ENCODE measurements at places on chromosomes 12 and 14.

DNA sequence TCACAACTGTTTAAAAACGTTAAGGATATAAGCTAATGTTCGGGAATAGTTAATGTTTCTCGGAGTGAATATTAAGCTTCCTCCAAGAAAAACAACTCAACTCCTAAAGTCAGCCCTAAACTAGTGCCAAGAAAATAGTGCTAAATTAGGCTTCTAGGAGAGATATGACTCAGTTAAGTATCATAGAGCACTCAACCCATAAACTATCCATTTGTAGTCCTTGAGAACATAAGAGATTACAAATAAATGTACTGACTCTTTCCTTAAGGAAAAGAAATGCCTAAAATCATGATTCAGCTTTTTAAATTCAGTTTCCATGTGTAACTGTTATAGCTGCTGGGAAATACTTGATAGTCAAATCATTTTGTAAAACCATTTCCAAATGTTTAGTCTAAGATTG lies 117.1 kb downstream of the HMGA2 start:
- DNase-seq, result no peak

DNA sequence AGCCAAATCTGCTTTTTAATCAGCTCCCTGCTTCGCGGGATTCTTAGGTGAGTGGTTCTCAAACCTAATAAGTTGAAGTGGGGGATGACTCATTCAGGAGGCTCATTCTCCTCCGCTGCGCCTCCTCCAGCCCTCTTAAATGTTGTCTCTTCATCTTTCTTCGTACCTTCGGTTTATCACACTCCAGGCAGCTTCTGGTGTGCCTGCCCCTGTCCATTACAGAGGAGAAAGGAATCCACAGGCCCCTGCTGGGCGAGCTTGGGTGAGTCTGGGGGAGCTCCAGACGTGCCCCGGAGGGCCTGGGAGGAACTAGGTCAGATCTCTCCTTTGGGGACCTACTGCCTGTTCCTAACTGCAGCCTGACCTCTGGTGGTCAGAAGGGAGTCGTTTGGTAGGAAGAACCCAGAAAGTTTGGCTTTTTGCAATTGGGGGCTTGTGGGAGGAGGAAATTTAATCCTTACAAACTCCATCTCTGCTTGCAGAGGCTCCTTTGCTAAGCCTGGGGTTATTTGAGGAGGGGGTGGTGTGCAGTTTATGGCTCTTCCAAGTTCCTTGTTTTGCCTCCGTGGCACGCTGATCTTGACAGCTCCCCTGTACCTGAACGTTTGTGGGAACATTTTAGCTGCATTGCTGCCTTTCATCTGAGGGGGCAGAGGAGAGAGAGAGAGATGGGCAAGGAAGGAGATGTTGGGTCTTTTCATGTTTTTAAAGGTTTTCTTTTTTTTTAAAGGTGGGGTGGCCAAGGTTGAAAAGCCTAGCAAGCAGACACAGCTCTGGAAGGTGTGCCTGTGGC lies 84.1 kb upstream of the GNG2 start:
- peak; percentile 24 for DNase-seq

- no peak for DNase-seq
Measured at GRCh38 chr12:6311822-6312528, 1.5 kb downstream of the PLEKHG6 start.

GRCh38 chr14:81276073-81277069 lies 55.6 kb upstream of the GTF2A1 start:
- DNase-seq, result no peak

DNA sequence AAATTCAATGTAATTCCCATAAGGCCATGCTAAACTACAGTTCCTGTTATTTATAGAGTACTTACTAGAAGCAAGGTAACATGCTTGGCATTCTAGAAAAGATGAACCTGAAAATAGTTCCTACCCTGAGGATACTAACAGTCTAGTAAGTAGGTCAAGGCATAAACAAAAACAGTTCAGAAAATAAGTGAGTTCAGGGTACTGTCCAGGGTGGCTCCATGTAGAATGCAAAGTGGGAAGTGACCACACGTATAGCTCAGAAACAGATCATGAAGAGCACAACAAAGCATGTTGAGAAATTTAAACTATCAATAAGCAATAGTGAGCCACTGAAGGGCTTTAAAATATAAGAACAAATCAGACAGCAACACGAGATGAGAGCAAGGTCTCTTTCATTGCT lies 2.3 kb downstream of the TMED10 start:
- DNase-seq, result no peak

DNA sequence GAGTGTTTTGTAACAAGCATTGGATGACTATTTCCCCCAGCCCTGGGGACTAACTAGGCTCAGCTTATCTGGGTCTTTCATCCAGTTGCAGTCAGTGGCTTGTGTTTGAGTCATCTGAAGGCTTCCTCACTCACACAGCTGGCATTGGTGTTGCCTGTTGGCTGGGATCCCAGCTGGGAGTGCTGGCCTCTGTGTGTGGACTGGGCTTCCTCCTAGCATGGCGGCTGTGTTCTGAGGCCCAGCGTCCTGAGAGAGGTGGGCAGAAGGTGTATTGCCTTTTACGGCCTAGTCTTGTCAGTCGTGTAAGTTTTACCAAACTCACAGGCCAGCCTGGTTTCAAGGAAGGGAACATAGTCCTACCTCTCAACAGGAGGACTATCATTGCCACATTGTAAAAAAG lies 28.3 kb upstream of the PPP2R5C start:
- no peak for DNase-seq

DNA sequence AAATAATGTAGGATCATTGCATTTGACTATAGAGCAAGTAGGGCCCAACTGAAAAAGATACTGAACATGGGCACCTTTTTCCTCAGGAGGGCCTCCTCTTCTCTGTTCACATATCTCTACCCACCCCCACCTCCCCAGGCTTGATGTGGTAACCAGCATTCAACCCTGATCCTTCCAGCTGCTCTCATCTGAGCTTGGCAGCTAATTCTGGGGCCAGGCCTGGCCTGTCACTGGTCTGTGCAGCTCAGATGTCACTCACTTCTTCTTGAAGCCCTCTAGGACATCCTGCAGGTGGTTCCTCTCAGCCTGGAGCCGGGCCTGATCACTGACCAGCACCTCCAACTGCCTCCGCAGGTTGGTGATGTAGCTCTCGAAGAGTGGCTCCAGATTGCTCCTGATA lies 2.1 kb downstream of the KRT84 start:
- DNase-seq, result no peak

DNA sequence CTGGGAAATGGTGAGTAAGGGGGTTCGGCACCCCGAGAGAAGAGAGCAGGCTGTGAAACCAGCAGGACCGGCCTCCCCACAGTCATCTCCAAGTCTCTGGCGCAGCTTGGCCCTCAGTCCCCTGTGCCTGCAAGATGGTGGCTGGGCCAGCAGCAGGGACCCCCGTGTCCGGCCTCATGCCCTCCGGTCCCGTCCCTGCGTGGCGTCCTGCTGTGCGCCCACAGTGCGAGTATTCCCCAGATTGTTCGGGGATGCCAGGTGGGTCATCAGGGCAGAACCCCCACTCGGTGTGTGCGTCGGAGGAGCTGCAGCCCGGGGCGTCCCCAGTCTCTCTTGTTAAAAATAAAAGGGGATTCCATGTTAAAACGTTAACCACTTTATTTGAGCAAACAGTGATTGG lies 216.9 kb upstream of the ALG10B start:
- DNase-seq, result no peak

GRCh38 chr12:73277971-73278370 lies 1005.8 kb downstream of the TRHDE start:
- no peak for DNase-seq

GRCh38 chr12:12800406-12801180 lies 12.6 kb upstream of the DDX47 start:
- no peak for DNase-seq

GRCh38 chr12:110860833-110861296 lies 14.1 kb downstream of the CCDC63 start:
- no peak for DNase-seq

- DNase-seq, result no peak
Measured at GRCh38 chr12:54587315-54587873, 1.1 kb downstream of the PPP1R1A start.

- peak; percentile 19 for DNase-seq
Measured at GRCh38 chr12:89225808-89226411, 126.4 kb downstream of the DUSP6 start.

DNA sequence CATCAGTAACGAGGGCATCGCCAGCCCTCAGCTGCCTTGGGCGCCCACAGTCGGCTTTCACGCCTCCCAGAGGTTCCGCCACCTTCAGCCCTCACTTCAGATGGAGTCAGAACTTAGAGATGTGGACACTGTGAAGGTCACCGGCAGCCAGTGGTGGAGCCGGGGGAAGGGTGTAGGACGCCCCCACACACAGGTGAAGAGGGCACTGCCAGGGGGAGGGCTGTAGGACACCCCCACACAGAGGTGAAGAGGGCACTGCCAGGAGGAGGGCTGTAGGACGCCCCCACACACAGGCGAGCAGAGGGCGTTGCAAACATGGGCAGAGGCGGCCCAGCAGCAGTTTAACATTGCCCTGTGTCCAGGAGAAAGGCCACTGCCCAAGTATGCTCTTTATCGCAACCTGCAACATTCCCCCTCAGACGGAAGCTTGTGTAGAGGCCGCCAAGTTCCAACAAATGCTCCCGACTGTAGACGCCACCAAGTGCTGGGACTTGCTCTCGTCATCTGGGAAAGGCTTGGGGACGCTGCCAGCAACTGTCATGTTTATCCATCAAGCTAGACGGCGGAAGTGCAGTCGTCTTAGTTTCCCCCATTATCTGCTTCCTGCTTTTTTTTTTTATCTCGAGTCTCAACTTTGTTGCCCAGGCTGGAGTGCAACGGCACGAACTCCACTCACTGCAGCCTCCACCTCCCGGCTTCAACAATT lies 4.9 kb upstream of the ANKLE2 start:
- no peak for DNase-seq

GRCh38 chr14:69605738-69606137 lies 5.7 kb upstream of the SUSD6 start:
- no peak for DNase-seq

GRCh38 chr12:130685250-130685787 lies 30.8 kb downstream of the RIMBP2 start:
- no peak for DNase-seq

GRCh38 chr12:115337693-115338543 lies 653.9 kb upstream of the TBX3 start:
- DNase-seq, result no peak

DNA sequence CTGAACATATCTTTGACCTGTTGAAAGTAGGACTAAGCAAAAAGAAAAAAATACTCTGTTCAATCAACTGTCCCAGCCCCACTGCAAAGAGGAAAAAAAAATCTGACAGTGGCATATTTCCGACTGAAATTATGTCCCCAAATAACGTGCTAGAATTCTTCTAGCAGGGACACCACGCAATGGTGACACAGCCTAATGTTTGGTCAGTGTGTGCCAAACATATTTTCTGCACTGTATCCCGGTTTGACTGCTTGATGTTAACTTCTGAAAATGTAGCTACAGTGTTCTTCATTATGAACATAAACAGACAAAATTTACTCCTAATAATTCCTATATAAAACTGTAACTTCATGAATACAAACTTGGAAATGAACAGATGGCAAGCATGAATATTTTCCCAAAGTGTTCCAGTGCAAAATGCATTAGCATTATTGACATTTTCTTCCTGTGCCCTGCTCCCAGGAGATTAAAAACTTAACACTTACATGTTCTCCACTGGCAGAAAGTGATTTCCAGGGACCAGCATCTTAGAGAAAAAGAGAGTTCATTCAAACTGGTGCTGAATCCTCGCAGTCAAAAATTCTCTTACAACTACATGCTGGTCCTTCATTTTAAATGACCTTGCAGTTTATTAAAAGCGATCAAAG lies 72.4 kb upstream of the SYT1 start:
- no peak for DNase-seq

GRCh38 chr14:100237735-100238418 lies 1.1 kb upstream of the YY1 start:
- DNase-seq, result peak; percentile 34

GRCh38 chr14:91349481-91350074 lies 68.0 kb downstream of the CCDC88C start:
- no peak for DNase-seq

DNA sequence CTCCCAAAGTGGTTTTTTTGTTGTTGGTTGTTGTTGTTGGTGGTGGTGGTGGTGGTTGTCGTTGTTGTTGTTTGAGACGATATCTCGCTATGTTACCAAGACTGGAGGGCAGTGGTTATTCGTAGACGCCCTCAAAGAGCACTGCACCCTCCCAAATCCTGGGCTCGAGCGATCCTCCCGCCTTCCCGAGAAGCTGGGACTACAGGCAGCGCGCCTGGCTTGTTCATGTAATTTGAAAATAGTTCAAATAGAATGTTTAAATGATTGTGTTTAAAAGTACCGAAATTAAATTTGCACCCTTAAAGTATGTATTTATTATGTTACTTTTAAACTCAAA lies 439 bp upstream of the ANAPC5 start:
- no peak for DNase-seq

DNA sequence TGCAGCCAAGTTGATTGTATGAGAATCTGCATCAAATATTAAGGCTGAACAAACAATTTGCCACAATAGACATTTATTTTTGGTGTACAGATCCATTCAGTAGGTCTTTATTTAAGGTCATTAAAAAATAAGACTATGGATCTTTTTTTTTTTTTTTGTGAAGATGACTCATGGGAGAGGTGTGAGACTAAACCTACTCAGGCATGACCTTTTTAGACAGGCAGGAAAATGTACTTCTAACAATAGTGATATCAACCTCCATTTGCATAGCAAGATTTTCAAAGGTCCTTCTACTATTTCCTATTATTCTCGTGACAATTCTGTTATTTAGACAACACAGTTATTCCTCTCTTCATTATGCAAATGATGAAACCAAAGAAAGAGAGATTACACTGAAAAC lies 39.9 kb upstream of the PTPRR start:
- DNase-seq, result no peak

GRCh38 chr12:122449317-122449716 lies 26.8 kb upstream of the CLIP1 start:
- no peak for DNase-seq

GRCh38 chr12:88793096-88793495 lies 212.8 kb upstream of the KITLG start:
- DNase-seq, result no peak

GRCh38 chr12:40672741-40673271 lies 19.4 kb upstream of the CNTN1 start:
- no peak for DNase-seq

GRCh38 chr12:25420116-25420515 lies 133.0 kb downstream of the LMNTD1 start:
- DNase-seq, result no peak

DNA sequence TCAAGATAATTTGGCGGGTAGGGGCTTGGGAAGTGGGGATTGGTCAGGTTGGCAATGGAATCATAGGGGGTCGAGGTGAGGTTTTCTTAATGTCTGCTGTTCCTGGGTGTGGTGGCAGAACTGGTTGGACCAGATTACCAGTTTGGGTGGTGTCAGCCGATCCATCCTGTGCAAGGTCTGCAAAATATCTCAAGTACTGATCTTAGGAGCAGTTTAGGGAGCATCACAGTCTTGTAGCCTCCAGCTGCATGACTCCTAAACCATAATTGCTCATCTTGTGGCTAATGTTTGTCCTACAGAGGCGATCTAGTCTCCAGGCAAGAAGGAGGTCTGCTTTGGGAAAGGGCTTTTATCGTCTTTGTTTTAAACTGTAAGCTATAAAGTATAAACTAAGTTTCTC lies 868.4 kb downstream of the DIO2 start:
- no peak for DNase-seq
